ENCODE measurements at places on chromosomes 5 and 9. TPM values are rescaled to one million over a fixed set of nuclear protein-coding genes. Genes with fewer than 3 reads are reported as not detected.

NMUR2 gene
- total RNA-seq = not detected

FOXD4L3 gene
- total RNA-seq = not detected

DOCK8 gene
- total RNA-seq = 0.26 TPM

ZFAND5 gene
- total RNA-seq = 60.9 TPM

PCDHB9 gene
- total RNA-seq = not detected

PITX1 gene
- total RNA-seq = 87.7 TPM

ANKRD18B gene
- total RNA-seq = 6.0 TPM

C6 gene
- total RNA-seq = not detected

IFNA13 gene
- total RNA-seq = not detected

CCL27 gene
- not detected for total RNA-seq

LCN10 gene
- total RNA-seq = not detected

LVRN gene
- total RNA-seq = 0.38 TPM

FUT7 gene
- total RNA-seq = not detected

C9orf153 gene
- 0.26 TPM for total RNA-seq

EMB gene
- total RNA-seq = 40.8 TPM

CDH6 gene
- 0.13 TPM for total RNA-seq

MYOZ3 gene
- total RNA-seq = not detected
